ENCODE measurements at places on chromosomes 13 and 19. TPM values are rescaled to one million over a fixed set of nuclear protein-coding genes. Genes with fewer than 3 reads are reported as not detected.

The FFAR3 gene
- total RNA-seq, result not detected

The SCN1B gene
- 9.8 TPM for total RNA-seq

The ADGRE3 gene
- 25.5 TPM for total RNA-seq

The SIGLECL1 gene
- total RNA-seq, result not detected

The RHPN2 gene
- total RNA-seq, result 7.7 TPM

The ZNF433 gene
- total RNA-seq, result 5.1 TPM

DNA sequence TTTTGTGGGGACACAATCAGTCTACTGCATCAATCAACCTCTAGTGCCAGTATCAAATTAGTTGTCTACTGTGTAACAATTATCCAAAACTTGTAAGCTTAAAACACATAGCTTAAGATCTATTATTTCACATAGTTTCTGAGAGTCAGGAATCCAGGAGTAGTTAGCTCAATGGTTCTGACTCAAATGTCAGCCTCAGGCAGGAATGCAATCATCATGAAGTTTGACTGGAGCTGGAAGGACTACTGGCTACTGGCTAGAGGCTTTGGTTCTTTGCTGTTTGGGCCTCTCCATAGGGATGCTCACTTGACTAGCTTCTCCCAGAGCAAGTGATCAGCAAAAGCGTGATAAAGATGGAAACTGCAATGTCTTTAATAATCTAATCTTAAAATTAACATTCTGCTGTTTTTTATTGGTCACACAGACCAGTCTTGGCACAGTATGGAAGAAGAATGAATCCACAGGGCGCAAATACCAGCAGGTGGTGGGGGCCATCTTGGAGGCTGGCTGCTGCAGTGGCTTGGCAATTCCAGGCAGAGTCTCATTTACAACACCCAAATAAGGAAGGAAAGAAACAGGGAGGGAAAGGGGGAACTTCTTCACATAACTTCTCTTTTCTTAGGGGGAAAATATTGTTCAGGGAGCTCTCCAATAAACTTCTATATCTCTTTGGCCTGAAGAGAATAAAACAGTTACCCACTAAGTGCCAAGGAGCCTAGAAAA lies 15.7 kb downstream of the CAB39L start:
- H3K36me3 ChIP-seq, result peaks cover 10% of the 10 kb centered on the region
- no peaks in the 10 kb centered on the region for H3K4me1 ChIP-seq
- H3K27ac ChIP-seq, result no peak overlapping the region

DNA sequence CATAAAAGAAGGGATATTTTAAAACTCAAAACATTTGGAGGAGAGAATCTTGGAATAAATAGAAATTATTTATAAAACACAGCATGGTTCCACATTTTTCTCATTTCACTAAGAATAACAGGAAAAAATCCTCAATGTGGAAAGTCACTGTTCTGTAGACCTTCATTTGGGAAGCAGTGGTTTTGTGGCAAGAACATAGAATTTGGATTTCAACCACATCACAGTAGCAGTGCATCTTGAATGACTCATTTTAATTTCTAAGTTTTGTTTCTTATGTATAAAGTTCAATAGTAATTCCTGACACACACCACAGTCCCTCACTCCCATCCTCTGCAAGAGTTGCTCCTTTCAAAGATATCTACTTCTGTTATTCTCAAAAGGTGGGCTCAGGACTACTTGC lies 264.0 kb downstream of the ENOX1 start:
- H3K36me3 ChIP-seq, result no peaks in the 10 kb centered on the region
- H3K27me3 ChIP-seq, result no peaks in the 10 kb centered on the region
- no peak overlapping the region for H3K4me3 ChIP-seq
- H3K4me1 ChIP-seq, result no peaks in the 10 kb centered on the region
- no peak overlapping the region for H3K27ac ChIP-seq
- DNase-seq, result no peak

- no peak for DNase-seq
- no peaks in the 10 kb centered on the region for H3K36me3 ChIP-seq
- H3K4me3 ChIP-seq, result no peak overlapping the region
- H3K27me3 ChIP-seq, result no peaks in the 10 kb centered on the region
Observed at GRCh38 chr13:85419611-85420010, 379.6 kb downstream of the SLITRK6 start.

DNA sequence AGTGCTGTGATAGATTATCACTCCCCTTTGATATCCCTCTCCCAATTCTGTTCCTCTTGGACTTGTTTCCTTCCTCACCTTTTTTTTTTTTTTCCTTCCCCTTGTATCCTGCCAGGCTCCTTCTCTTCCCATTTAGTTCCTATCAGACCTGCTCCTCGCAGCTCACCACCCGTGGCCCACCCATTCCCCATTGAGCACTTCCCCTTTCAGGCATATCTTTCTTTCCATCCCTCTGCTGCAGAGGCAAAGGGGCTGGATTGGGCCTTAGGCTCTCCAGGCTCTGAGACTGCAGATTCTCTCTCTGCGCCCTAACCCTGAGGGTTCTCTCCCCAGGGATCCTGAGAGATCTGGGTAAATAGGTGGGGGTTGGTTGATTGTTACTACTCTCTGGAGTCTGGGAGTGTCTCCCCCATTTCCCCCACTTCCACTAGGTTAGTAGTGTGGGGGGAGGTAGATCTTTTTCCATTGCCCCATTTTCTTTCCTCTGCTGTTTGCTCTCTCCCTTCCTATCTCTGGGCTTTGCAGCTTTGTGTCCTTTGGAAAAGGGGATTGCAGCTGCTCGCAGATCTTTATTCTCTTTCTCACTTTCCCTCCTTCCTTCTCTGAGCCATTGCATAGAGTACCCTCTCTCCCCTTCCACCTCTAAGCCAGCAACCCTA lies 2.3 kb downstream of the ARHGAP35 start:
- peak overlapping the region; percentile 87 for H3K4me3 ChIP-seq
- no peaks in the 10 kb centered on the region for H3K36me3 ChIP-seq
- no peaks in the 10 kb centered on the region for H3K27me3 ChIP-seq
- H3K4me1 ChIP-seq, result peaks cover 76% of the 10 kb centered on the region
- peak overlapping the region; percentile 96 for H3K27ac ChIP-seq
- no peak for DNase-seq

DNA sequence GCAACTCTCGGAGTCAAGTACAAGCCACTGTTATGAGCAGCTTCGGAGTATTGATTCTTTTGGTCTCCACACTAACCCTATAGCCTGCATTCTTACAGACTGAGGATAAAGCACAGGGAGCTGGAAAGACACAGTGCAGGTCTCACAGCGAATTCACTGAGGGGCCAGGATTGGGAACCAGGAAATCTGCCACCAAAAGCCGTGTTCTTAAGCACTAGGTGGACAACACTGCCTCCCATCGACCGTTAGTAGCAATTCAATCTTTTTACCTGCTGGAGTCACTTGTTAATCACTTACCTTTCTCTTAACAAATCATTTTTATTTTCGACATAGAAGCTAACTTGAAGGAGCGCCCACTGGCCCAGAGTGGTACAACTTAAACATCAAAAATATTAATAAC lies 6.3 kb downstream of the PMIS2 start:
- H3K4me3 ChIP-seq, result no peak overlapping the region
- H3K4me1 ChIP-seq, result no peaks in the 10 kb centered on the region
- no peak for DNase-seq
- H3K27me3 ChIP-seq, result peaks cover 12% of the 10 kb centered on the region
- H3K36me3 ChIP-seq, result no peaks in the 10 kb centered on the region
- no peak overlapping the region for H3K27ac ChIP-seq

GRCh38 chr19:33849551-33850147 lies 53.0 kb downstream of the KCTD15 start:
- H3K27ac ChIP-seq, result no peak overlapping the region
- H3K4me3 ChIP-seq, result no peak overlapping the region
- no peaks in the 10 kb centered on the region for H3K4me1 ChIP-seq
- H3K36me3 ChIP-seq, result no peaks in the 10 kb centered on the region
- H3K27me3 ChIP-seq, result peaks cover 4% of the 10 kb centered on the region
- DNase-seq, result no peak

DNA sequence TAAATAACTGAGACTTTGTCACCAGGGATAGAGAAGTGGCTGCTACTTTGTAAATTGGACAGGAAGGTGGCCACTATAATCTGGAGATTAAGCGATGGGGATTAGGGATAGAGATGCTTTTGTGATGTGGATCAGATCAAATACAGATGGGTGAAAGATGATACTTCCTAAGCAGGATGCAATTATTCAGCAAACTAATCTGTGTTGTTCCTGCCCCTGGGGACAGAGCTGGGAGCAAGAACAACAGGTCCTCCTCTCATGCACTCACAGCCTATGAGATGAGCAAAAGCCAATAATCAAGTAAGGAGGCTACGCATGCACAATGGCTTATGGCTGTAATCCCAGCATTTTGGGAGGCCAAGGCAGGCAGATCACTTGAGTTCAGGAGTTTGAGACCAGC lies 4.6 kb downstream of the RGL3 start:
- DNase-seq, result no peak
- no peaks in the 10 kb centered on the region for H3K36me3 ChIP-seq
- H3K27me3 ChIP-seq, result peaks cover 11% of the 10 kb centered on the region
- H3K4me1 ChIP-seq, result peaks cover 11% of the 10 kb centered on the region

DNA sequence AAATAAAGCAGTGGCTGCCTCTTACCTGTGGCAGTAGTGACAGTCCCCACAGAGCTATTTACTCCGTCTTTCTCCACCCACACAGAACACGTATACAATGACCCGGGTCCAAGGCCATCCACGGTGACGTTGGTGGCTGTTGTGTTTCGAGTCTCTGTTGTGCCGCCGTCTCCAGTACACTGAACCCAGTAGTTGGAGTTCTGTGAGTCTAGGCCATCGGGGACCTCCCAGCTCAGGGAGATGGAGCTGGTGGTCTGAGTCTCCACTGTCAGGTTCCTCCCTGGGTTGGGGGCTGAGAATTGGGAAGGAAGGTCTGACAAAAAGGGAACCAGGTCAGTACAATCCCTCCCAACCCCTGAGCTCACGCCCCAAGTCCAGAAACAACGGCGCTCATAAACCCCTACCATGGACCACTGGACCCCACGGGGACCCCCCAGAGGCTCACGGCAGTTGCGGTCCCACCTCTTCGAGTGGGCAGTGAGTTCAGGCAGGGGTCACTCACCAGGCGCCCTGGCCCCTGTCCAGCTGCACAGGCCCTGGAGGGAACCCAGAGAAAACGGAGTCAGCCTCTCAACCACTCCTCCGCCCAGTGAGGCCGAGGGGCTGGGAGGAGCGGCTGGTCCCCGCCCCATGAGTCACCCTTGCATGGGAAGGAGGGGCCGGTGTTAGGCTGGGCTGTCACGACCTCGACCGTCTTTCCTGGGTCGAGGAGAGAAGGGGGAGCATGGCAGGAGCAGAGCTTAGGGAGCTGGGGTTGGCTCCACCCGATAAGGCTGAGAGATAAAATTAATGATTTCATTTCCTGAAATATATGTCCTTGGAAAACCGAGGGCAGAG lies 2.4 kb downstream of the PTPRH start:
- peaks cover 6% of the 10 kb centered on the region for H3K27me3 ChIP-seq
- peaks cover 6% of the 10 kb centered on the region for H3K4me1 ChIP-seq
- no peaks in the 10 kb centered on the region for H3K36me3 ChIP-seq

DNA sequence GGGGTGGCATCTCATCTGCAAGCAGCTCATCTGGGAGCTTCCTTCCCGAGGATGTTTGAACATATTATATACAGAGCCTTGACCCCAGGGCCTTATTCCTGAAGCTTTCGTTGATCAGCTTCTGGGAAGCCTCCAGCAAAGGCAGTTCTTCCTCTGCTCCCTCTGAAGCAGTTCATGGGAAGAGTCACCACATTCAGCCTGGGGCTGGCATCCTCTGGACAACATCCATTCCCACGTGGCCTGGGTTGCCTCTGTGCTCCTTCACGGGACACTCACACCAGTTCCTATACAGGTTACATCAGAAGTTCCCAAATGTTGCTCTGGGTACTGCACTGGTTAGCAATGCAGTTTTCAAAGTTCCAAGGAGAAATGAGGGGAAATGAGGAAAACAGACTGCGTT lies 29.6 kb downstream of the COL4A2 start:
- H3K36me3 ChIP-seq, result no peaks in the 10 kb centered on the region
- no peak for DNase-seq
- H3K27me3 ChIP-seq, result no peaks in the 10 kb centered on the region

DNA sequence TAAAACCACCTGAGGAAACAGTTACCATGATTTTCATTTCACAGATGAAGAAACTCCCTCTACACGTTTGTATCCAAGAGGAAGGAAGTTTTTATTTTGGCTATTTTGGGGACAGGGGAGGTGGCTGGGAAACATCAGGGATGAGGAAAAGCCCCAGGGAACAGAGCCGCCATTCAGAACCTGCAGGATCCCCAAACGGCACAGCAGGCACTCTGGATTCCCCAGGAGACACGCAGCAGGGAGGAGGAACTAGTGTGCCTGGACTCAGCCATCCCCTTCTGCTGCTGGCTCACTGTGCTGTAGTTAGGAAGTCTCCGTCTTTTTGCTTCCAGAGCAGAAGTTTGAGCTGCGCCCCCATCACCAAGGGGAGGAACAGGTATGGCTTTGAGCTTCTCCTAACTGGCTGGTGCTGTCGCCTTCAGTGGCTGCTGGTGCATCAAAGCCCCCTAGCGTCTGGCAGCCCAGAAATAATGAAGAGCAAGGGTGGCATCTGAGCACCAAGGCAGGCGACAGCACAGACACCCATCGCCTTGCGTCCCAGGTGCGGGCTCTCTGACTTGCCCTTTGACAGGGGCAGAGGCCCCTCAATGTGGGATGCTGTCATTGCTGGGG lies 4.2 kb downstream of the NAPA start:
- H3K27ac ChIP-seq, result no peak overlapping the region
- H3K4me1 ChIP-seq, result peaks cover 82% of the 10 kb centered on the region
- no peak overlapping the region for H3K4me3 ChIP-seq
- DNase-seq, result no peak

DNA sequence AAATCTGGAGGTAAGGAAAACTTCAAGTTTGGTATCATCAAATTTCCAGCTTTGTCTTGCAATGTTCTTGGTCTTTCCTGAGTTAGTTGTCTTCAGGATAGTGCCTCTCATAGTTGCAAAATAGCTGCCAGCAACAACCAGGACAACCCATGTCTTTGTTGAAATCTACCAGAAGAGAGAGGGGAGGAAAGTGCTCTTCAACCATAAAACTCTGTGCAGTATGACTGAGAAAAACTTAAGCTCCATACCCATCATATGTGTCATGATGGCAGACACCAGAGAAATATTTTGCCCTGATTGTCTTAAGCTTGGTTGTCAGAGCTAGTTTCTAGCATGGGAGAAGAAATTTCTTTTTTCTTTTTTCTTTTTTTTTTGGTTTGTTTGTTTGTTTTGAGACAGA lies 103.3 kb downstream of the SPRY2 start:
- peaks cover 17% of the 10 kb centered on the region for H3K4me1 ChIP-seq
- no peaks in the 10 kb centered on the region for H3K27me3 ChIP-seq
- DNase-seq, result no peak
- H3K27ac ChIP-seq, result no peak overlapping the region
- no peak overlapping the region for H3K4me3 ChIP-seq

- H3K27me3 ChIP-seq, result peaks cover 7% of the 10 kb centered on the region
- peak within 1 kb of the TSS; percentile 46 for H3K4me3 ChIP-seq
- peak within 1 kb of the TSS; percentile 67 for H3K27ac ChIP-seq
- DNase-seq, result peak; percentile 73
Observed at GRCh38 chr19:47309608-47310007, at the start of gene C5AR1. Gene C5AR1, plus strand, starts transcription at chr19:47309861. Its CDS starts 35 bp downstream, at chr19:47309896.

GRCh38 chr19:43519436-43520088 lies 7.4 kb downstream of the ETHE1 start:
- DNase-seq, result peak; percentile 77
- H3K4me3 ChIP-seq, result no peak overlapping the region
- peaks cover 7% of the 10 kb centered on the region for H3K36me3 ChIP-seq
- H3K4me1 ChIP-seq, result peaks cover 19% of the 10 kb centered on the region
